ENCODE measurements at places on chromosomes 2 and 18.
A peak's percentile ranks its signal among the peaks of the same experiment; 100 is the strongest.

DNA sequence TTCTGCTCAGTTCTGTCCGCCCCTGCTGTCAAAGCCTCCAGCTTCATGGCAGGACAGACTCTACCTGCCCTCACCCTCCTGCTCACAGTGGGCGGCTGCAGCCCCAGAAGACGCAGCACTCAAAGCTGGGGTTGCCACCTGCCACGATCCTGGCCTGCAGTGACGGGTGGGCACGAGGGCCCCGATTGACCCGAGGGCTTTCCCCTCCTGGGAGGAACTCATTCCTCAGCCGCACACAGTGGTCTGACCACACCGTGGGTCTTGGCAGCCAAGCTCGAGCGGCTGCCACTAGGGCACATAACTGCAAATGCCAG, 47.1 kb downstream of the HS6ST1 start:
- DNase-seq = no peak

- DNase-seq = no peak
Observed at GRCh38 chr2:150230004-150230403, 257.5 kb downstream of the RND3 start.

- no peak for DNase-seq
Observed at GRCh38 chr2:59395119-59395518, 1154.0 kb upstream of the FANCL start.

- DNase-seq = peak; percentile 66
Observed at GRCh38 chr2:97997784-97998392, 2.1 kb upstream of the TMEM131 start.

DNA sequence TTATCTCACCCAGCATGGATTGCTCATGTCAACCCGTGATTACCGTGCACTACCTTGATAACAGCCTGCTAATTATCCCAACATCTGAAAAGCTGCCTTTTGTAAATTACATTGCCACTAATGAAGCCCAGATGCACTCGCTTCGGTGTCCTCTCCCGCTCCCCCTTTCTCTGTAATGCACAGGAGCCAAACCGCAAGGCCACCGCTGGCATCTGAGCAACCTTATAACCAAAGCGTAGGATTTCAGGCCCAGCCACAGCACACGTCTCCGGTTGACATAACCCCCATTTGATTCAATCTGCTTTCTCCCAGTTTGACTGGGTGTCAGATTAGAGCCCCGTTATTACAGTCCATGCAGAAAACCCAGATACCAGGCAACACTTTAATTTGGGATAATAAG, 341.2 kb downstream of the ALK start:
- DNase-seq = no peak

GRCh38 chr2:134926231-134926931, 7.8 kb downstream of the CCNT2 start:
- DNase-seq = no peak

- DNase-seq = no peak
Observed at GRCh38 chr18:35422237-35422636, 45.1 kb upstream of the ZNF396 start.

DNA sequence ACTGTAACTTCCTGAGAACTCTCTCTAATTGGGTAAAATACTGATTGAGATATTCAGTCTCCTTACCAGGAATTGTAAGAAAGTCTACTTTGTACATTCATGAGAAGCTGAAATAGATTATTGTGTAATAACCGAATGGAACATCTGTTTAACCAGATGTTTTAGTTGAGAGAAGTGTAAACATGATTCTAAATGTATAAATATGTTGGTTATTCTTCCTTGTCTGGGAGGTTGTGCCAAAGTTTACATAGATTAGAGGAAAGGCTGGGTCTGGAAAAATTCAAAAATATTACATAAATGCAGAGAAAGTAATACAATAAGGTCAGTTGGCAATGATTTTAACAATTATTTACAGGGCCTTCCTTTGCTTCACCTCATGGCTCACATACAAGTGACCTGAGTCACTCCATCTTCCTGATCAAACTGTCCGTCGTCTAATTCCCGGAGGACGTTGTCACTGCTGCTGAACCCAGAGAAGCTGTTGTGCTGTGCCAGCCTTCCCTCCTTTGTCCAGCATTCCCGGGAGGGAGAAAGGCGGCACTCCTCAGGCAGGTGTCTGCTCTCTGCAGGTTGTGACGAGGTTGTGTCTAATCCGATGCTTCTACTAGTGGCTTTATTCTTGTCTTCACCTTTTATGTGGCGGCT, 55.9 kb downstream of the MOB4 start:
- DNase-seq = no peak

GRCh38 chr2:88654714-88655113, 27.4 kb upstream of the EIF2AK3 start:
- no peak for DNase-seq

DNA sequence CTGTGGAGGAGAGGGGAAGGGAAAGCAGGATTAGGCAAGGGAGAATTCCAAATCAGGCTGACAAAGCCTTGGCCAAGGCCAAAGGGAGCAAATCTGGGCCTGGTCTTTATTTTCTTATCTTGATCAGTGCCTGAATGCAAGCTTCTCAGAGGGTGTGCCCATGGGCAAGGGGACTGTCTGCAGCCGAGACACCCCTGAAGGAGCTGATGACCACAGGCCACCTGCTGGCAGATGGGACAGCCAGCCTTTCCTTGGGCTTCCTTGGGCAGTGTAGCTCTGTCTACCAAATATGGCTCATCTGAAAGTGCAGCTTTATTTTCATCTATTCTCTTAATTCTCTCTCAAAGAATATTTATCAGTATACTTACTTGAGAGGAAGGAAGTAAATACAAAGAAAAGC, 117.0 kb downstream of the PKP4 start:
- DNase-seq = no peak

DNA sequence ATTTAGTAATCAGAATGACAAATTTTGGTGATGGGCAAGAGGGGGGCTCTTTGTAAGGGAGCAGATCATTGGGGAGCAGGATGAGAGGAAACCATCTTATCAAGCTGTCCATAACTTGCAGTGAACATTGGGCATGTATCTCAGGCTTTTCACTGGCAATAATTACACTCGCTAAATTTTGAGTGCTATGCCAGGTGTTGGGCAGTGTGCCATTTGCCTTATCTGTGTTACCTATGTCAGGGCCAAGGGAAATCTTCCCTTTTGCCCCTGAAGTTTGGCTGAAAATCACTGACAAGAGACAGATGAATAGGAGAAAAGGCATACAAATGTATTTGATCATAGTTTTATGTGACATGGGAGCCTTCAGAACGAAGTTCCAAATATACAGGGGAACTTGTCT, 39.0 kb downstream of the NOSTRIN start:
- no peak for DNase-seq

- DNase-seq = no peak
Observed at GRCh38 chr18:57780706-57781347, 22.3 kb downstream of the ATP8B1 start.

- DNase-seq = no peak
Observed at GRCh38 chr2:37855283-37856041, 69.6 kb upstream of the RMDN2 start.

DNA sequence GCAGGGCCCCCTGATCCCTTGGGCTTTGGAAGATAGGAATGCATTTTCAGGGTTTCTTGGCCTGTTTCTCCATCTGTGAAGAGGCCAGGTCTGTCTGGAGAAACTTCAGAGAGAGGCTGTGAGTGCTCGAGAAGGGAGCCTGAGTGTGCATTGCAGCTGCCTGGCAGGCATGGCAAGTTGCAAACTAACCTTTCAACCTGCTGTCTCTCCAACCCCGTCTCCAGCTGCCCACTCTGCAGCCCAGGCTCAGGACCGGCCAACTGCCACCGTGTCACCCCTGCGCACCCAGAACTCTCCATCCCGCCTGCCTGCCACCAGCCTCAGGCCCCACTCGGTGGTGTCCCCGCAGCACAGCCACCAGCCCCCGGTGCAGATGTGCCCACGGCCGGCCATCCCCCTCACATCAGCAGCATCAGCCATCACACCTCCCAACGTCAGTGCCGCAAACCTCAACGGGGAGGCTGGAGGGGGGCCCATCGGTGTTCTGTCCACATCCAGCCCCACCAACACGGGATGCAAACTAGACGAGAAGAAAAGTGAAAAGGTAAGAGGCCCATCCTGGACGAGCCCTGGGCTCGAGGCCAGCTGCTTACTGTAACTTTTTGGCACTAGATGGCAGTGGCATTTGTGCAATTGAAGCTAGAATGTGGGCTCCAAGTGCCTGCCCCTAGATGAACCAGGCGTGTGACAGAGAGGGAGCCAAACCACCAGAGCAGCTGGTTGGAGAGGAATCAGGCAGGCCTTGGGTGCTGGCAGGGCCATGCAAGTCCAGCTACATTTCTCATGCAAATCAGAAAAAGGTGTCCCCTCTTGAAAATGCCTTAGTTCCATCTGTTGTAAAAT, 164.6 kb downstream of the SEPTIN10 start:
- DNase-seq = no peak

- no peak for DNase-seq
Observed at GRCh38 chr2:217523286-217523685, 479.5 kb downstream of the TNS1 start.

DNA sequence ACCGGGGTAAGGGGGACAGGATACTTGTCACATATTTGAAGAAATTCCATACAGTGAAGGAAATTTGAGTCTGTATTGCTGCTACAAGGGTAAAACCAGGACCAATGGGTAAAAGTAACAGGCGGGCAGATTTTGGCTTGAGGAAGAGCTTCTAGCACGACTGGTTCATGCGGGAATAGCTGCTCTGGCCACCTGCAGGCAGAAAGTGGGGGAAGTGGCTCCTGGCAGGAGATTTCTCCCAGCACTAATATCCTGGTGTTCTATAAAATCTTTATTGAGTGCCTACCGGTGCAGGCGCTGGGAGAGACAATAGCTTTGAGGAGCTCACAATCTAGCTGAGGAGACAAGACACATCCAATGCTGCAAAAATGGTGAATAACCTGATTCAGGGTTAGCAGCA, 198.5 kb downstream of the LOXHD1 start:
- no peak for DNase-seq

DNA sequence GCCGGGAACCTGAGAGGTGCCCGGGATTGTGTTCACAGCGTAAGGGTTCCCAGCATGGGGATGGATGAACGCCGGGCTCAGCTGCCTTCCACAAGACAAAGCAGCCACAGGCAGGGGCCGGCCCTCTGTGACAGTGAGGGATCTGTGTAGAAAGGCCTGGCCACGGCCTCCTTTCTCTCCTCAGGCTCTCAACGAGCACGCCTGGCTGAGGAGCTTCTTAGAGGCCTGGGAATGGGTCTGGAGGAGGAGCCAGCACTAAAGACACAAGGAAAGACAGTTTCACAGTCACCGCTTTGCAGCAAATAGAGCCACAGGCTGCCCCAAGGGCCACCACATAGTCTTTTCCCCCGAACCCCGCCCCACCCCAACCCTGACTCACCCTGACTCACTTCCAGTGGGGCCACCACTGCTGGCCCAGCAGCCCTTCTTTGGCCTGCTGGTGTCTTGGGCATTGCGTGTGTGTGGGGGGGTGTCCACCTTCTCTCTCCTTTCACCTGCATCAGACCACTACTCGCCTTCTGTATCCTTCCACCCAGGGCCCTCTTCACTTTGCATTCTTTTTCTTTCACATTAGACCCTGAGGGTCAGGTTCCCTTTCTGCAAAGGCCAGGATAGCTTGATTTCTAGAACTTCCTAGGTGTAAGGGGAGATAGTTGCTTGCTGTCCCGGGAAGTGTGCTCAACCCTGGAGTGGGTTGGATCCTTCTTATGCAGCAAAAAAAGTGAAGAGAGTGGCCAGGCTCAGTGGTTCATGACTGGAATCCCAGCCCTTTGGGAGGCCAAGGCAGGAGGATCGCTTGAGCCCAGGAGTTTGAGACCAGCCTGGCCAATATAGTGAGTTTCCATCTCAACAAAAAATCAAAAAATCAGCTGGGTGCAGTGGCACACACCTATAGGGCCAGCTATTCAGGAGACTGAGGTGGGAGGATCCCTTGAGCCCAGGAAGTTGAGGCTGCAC, 19.3 kb upstream of the HPCAL1 start:
- peak; percentile 35 for DNase-seq

DNA sequence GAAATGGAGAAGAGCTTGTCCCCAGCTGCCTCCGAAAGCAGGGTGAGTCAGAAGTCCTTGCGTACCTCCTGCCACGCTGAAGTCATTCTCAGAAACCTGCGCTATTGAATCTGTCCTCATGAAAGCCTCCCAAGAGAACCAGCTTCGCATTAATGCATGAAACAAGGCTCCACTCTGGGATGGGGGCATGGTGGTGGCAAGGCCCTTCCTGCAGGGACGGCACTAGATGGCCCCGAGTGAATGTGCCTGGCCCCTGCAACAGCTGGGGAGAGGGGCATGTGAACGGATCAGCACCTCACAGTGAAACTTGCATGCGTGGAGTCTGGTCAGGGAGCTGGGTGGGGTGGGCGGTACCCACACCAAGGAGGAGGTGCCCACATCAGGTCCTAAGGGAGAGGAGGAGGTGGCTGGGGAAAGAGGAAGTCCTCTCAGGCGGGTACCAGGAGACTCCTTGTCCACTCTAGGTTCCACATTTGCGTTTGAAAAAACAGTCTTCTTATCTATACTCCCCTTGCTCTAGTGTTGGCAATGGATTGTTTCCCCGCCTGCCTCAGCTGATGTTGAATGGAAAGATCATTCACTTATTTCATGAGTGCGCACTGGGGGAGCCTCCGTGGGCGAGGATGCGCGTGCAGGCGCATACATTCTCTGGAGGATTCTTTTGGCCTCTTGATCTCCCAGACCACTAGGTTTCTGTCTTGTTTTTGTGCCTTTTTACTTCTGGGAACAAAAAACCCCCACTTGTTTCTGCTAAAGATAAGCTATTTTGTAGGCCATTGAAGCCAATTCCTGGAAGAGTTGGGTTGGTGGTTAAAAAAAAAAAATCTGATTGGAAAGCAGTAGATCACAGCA, 104.7 kb downstream of the KLHL29 start:
- no peak for DNase-seq

GRCh38 chr2:195898505-195899191, 170.0 kb downstream of the DNAH7 start:
- no peak for DNase-seq

GRCh38 chr2:60581433-60582282, 28.2 kb upstream of the BCL11A start:
- no peak for DNase-seq

- DNase-seq = no peak
Observed at GRCh38 chr18:8254654-8255053, 354.6 kb upstream of the RAB12 start.

DNA sequence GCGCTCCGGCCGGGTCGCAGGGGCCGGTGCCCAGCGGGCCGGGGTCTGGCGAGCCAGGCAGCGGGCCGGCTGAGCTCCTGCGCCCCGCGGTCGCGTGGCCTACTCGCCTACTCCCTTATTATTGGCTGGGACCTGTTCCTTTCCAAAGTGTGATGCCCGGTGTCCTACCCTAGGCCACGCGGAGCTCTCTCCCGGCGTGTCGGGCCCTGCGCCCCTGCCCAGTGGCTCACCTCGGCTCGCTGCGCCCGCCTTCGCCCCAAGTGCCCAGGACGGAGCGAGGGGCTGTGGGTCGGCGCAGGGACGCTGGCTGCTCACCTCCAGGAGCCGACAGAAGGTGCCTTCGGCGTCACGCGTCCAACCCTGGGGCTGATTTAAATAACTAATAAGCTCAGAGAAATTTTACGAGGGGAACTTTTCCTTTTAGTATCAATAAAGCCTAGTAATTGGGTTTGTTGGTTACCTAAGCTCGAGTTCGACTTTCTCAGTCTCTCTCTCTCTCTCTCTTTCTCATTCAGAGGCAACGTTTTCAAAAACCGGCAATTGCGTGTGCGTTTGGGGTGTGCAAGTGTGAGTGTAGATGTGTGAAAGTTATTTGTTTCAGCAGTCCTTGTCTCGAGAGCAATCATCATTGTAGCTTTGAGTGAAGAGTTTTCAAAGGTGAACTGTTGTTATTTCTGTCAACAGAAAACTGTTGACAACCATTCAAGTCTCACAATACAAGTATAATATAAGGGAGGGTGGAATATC, 7.0 kb upstream of the SATB2 start:
- no peak for DNase-seq
